HCEC 1CT (cell line): ENCODE measurements at places on chromosomes 4 and X.
A peak's percentile ranks its signal among the peaks of the same experiment; 100 is the strongest.

DNA sequence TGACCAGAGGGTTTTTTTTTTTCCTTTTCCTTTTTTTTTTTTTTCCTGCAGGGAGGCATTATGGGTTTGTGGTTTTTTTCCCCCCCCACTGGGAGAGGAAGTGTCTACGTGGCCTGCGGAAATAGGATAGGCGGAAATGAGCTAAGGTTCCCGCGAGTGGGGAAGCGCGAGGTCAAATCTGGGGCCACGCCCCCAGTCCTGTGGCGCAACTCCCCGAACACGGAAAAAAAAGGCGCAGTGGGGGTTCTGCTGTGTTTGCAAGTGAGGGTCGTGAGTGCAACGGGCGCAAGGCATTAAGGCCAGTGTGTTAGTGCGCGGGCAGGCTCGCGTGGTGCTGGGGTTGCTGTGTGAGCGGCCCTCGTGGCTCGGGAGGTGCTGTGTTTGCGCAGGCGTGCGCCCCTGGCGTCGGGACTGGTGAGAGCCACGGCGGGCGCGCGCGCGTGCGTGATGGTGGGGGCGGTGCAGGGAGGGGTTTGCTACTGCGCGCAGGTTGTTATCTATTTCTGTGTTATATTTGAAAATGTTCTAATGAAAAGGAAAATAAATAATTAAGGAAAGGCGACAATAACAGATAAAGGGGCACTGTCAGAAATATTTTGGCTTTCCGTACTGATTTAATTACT, 685 bp upstream of the MORF4L2 start:
- DNase-seq, result no peak

DNA sequence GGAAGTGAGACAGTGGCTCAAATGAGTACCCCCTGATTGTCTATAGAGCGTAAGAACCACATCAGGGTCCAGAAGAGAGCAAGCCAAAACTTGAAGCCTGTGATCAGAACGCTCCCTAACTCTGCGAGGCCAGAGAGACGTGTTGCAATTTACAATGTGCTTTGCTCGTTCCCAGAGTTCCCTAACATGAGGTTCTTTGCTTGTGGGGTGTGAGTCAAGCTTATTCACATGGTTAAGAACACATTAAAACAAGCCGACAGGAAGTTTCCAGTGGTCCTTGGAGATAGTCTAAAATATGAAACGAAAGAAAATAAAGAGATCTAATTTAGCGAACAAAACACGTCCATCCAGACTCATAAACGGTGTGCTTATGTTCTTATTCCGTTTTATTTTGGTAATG, 702.3 kb downstream of the TRIML1 start:
- no peak for DNase-seq

GRCh38 chrX:26253526-26253925, 37.6 kb downstream of the MAGEB5 start:
- DNase-seq, result no peak

DNA sequence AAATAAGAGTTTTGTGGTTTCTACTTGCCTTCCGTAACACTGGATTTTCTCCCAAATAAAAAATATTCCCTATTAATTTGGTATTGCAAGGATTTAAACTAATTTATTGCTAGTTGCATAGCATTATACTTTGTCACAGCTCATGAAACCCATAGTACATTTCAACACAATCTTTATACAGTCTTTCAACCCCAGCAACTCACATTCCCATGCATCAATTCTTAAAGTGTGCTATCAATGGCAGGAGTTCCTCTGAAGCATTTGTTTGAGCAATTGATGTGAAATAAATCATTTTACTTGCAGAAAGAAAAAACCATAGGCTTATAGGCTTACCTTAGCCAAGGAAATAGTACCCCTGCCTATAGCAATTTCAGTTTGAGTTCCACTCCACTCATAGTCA, 251.9 kb downstream of the PAPSS1 start:
- DNase-seq, result no peak

DNA sequence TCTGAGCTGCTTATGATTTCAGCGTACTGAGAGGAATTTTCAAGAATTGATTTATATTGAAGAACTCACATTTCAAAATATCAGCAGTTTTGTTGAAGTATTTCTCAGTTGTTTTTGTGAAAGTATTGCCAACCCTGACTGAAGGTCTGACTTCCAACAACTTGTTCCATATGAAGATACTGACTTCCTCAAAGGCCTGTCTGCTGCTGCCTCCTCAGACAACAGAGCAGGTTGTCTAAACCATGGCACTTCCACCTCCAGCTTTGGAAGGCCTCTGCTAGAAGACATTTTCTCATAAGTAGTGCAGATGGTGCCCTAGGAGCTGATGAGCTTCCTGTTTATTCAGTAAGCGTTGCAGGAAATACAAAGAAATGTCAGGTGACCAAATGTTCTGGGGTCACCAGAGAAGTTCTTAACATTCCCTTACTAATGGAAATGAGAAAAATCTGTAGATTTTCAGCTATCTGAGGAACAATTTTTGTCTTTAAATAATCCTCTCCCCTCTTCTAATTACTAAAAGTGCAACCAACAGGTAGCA, 28.8 kb downstream of the FGF2 start:
- no peak for DNase-seq

GRCh38 chr4:124337874-124338273, 374.7 kb downstream of the ANKRD50 start:
- peak; percentile 23 for DNase-seq

GRCh38 chr4:8325291-8325973, 55.9 kb downstream of the HTRA3 start:
- no peak for DNase-seq

DNA sequence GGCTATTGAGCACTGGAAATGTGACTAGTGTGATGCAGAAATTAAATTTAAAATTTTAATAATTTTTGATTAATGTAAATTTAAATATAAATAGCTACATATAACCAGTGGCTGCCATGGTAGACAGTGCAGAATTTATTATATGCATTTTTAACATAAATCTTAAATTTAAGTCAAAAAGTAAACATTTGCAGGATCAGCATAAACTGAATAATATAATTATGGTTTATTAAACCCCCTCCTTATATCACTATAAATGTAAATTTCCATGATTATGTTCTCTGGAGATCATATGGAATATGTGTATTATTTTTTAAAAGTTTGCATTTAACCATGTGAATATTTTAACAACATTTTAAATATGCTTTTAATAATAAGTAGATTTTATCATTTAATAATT, 155.8 kb downstream of the TEX13C start:
- no peak for DNase-seq

- DNase-seq, result no peak
Measured at GRCh38 chr4:155705664-155706063, 39.0 kb downstream of the GUCY1A1 start.

DNA sequence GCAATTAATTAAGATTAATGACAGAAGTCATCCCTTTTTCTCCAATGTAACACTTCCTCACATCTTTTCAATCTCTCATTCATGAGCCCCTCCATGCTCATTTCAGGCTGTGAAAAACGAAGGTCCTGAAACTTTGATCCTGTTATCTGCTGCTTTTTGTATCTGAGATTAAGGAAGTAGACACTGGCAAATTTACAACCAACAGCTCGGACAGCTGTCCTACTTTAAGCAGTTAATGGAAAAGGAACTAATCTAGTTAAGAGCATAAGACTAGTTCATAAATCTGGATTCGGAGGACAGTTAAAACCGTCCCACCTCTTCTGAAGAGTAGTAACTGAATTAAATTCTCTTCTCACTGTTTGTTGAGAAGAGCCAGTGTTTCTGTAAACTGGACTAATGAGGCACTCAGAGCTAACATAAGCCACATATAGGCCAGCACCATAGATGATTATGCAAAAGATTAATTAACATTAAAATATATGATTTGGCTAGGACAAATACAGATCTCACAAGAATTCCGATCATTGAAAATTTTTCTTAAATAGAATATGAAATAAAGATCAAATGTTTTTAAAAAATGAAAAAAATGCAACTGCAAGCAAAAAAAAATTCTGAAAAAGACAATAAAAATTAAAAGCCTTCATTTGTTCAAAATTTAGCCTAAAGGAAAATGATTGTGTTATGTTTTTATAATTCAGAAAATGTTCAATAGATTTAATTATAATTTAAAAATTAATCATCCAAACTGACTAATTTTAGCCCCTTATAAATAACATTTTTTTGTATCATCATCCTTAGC, 114.4 kb downstream of the ANTXR2 start:
- no peak for DNase-seq

DNA sequence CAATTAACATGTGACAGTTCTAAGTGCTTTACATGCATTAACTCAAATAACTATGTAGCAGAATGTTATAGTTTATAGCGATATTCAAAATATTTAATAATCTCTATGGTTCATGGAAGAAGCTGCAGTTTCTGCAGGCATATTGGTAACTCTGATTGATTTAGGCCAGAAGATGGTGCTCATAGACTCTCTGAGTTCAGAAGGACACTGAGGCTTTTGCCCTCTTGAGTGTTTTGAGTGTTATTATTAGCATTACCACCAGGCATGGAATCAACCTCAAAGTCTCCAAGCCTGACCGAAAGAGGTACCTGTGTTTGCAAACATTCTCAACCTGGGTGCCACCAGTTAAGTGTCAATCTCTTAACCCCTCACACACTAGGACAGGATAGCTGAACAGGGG, 792.3 kb upstream of the PCDH7 start:
- DNase-seq, result no peak

DNA sequence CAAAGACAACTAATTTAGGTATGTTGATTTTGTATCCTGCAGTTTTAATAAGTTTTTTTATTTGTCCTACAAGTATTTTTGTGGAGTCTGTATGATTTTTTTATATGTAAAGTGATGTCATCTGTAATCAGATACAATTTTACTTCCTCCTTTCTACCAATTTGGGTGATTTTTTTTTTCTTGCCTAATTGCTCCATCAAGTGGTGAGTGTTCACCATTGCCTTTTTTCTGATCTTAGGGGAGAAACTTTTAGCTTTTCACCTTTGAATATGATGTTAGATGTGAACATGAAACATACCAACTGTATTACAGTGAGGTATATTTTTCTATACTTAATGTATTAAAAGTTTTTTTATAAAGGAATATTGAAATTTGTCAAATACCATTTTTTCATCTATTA, 362.3 kb downstream of the PABPC4L start:
- DNase-seq, result no peak

DNA sequence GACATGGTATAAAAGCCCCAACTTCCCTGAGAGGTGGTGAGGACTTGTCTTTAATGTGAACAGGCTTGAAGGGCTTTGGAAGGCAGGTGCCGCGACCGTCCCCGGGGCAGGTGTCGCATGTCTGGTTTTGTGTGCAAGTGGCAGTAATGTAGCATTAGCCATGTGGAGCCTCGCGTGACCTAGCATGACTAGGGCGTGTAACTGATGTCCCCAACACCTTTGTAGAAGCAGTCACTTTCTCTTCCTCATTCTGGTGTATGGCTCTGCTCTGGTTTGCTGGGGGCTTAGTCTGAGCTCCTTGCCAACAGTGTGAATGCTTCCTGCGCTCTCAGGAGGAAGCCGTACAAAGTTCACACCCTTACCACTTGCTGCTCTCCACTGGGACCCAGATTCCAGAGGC, 145.7 kb downstream of the AMMECR1 start:
- no peak for DNase-seq

- no peak for DNase-seq
Measured at GRCh38 chrX:102624105-102624504, 24.8 kb downstream of the ARMCX5 start.

- peak; percentile 87 for DNase-seq
Measured at GRCh38 chrX:130770615-130771014, 132.4 kb downstream of the ENOX2 start.

DNA sequence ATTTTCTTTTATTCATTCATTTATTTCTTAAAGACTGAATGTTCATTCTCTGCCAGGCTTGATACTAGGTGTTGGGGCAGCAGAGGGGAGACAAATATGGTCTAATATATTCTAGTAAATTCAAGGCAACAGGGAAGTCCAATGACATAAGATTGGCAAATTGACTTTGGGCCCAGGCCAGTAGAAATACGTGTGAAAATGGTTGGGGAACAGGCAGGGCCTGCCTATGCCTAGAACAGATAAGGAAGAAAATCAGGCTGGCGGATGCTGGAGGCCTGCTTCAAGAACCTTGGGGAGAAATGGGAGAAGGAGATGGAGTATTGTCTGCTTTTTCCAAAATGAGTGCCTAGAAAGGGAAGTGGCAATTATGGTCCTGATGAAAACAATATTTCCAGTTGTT, 108.6 kb downstream of the RTL5 start:
- no peak for DNase-seq

- DNase-seq, result no peak
Measured at GRCh38 chr4:111221371-111221770, 598.5 kb upstream of the PITX2 start.

DNA sequence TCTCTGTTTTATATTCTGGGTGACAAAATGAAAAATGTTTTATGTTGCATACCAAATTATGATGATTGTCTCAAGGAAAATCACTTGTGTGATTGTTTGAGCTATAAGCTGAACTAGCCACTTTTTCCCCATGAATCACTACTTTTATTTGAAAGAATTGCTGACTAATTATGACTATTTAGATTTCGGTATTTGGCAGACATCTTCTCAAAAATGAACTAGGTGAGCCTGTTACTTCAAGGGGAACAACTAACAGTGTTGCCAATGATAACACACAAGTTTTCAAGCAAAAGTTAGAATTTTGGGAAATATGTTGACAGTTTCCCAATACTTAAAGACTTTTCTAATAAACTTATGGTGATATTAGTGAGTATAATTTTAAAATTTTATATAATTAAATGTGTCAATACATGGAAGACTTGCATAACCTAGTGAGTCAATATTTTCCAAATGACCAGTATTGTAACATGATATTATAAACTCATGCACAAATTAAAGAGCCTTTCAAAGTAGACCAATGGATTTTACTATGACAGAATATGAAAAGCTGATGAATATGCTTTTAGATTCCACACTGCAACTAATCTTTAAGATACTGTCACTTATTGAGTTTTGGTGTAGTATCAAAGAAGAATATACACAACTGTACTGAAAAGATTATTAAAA, 187.7 kb upstream of the GATB start:
- peak; percentile 77 for DNase-seq

DNA sequence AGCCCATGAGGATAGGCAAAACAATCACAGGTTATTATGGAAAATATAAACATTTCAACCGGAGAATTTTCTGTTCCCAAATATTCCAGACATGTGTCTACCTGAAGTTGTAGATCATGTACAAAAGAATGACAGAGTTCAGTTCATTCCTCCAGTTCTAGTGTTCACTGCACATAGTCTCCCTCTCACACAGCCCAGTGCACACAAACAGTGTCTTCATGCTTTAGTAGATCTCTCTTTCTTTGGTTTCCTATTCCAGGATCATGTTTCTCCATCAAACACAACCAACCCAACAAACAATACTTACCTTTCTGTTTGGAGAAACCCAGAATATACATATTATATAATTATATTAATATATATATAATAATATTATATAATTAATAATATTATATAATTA, 671.9 kb downstream of the TRIML1 start:
- DNase-seq, result no peak

DNA sequence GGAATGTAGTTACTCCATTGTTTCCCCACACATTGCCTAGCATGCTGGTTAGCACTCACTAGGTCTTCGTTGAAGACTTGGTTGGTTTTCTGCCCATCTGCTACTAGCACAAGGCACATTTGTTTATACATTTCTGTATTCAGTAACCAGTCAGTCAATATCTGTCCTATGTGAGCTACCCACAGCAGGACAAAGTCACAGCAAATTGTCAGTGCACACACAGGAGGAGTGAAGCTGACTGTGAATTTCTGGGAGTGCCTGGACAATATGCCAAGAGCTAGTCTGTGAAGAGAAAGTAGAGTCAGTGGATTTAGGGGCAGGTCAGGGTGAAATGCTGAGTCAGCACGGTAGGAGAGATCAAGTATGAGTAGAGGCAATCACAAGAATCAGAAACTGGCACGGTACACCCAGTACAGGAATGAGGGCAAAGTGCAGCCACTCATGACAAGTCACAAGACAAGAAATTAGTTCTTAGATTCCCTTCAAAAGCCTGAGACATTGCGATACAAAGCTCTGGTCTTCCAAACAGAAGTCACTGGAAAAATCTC, 1049.8 kb upstream of the POU3F4 start:
- DNase-seq, result no peak
